ENCODE measurements at places on chromosomes 6 and 20.

DNA sequence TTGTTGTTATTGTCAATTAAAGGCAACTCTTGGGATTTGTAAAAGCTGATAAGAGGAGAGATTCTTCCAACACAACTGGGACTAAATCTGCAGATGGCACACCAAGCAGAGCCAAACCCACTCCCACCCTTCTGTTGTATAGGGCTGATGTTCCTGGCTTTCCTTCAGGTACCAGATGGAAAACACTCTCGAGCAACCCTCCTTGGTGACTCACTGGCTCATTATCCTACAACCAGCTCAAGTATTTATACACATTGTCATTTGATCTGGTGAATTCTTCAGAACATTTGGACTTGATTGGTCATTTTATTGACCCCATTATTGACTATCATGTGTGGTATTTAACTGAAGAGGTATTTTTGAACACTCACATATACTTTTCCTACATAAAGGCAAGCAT lies 190.3 kb upstream of the PCSK2 start:
- no peak for DNase-seq

GRCh38 chr6:71855406-71855805 lies 30.9 kb upstream of the RIMS1 start:
- DNase-seq = no peak

DNA sequence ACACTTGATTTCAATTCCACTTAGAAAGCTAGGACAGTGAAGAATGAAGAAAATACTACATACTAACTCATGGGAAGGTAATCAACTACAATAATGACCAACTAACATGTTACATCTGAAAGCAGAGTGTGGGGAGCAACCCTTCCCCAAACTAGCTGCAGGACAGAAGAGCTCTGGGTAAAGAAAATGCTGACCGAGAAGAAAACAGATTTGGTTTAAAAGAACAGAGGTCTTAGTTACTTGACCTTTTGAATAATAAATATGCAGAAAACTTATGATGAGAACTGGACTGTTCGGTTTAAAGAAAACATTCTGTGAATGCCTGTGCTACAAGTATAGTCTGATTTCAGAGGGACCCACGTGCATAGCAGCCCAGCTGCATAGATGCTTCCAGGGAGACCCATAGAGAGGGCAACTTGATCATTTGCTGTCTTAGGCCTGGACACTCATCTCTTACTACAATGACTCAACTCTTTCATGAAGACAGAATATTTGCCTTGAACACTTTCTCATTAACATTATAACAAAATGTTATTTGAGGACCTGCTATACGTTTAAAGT lies 53.5 kb downstream of the RALGAPA2 start:
- DNase-seq = no peak

GRCh38 chr6:13390658-13391057 lies 62.3 kb upstream of the TBC1D7 start:
- DNase-seq = no peak

GRCh38 chr6:5202941-5203340 lies 57.8 kb downstream of the LYRM4 start:
- DNase-seq = no peak

DNA sequence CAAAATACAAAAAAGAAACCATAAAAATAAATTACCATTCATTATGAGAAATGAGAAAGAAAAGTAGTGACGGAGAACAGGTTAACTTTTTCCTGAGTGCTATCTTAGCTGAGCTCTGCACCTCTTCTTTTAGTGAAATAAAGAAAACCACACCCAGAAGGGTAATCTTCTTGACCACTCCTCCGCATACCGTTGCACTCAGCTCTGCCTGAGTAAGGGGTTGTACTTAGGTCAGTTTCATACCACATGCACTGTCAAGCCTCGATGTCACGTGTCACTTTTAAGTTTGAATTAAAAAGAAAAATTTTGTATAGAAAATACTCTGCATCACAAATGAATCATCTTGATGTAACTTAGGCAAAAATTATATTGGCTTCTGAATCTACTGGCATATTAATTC lies 2.8 kb downstream of the EZR start:
- no peak for DNase-seq

DNA sequence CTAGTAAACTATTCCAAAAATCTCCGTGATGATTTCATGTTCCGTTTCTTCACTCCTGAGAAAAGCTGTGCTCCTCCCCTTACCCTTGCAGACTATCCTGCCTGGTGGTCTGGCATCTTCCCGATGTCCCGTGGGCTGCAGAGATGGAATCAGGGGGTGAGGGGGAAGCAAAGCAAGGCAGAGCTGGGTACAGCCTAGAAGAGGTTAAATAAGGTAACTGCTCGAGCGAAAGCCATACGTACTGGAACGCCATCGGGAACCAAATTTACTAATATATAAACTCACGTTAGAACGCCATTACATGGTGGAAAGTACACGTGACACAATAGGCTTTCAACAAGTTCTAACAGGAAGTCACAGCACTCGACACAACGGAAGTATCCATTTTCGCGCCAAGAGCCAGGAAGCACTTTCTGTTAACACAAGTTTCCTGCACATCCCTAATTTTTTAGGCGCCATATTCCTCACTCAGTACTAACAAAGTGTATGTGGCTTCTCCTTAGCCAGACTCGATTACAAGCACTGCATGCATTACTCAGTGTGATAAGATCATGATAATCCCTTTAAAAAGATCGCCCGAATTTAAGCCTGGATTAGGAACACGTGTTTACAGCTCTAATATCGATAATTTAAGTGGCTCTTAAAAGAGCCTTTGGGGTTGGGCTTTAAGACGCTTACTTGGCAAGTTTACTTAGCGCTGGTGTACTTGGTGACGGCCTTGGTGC lies 101.6 kb upstream of the PRSS16 start:
- DNase-seq = peak; percentile 93

DNA sequence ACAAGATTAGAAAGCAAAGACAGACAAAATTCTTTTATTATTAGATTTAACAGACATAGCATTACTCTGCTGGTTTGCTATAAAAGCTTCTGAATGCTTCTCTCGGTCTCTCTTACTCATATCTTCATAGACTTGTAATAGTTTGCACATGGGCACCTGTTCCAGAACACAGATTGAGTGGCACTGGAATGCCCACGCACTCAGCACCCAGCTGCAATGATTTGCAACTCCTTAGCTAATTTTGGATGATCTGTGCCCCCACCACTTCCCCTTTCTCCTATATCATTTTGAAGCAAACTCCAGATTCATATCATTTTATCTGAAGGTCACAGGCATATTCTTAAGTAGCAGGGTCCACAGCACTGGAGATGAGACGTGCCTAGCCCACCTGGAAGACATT lies 148.8 kb downstream of the CFAP61 start:
- no peak for DNase-seq

GRCh38 chr6:147285087-147285855 lies 81.1 kb downstream of the STXBP5 start:
- DNase-seq = peak; percentile 76

GRCh38 chr20:33408716-33409654 lies 7.7 kb upstream of the CDK5RAP1 start:
- no peak for DNase-seq

DNA sequence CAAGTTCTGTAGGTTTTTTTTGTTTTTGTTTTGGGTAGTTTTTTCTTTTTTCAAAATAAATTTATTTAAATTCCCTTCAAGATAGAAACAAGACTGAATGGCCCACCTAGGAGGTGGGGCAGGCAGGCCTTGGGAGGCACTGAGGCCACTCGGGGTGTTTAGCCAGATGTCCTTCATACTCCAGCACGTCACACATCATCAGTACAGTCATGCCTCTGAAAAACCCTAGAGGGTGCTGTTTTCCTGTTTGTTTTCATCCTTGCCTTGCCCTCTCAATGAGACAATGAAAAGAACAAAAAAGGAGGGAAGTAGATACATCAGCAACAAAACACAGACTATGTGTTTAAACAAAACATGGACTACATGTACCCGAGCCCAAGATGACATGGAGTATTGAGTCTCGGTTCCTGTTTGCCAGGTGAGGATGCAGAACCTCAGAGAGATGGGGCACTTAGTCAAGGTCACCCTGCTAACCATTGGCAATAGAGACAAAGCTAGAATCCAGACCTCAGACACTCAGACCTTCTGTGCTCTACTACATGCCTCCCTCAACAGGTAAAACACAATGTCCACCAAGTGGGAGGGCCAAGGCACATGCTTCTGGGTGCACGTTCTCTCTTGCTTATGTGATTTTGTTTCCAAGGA lies 26.8 kb upstream of the CLIC5 start:
- DNase-seq = peak; percentile 79

GRCh38 chr20:55805138-55805537 lies 200.2 kb downstream of the CBLN4 start:
- DNase-seq = no peak

DNA sequence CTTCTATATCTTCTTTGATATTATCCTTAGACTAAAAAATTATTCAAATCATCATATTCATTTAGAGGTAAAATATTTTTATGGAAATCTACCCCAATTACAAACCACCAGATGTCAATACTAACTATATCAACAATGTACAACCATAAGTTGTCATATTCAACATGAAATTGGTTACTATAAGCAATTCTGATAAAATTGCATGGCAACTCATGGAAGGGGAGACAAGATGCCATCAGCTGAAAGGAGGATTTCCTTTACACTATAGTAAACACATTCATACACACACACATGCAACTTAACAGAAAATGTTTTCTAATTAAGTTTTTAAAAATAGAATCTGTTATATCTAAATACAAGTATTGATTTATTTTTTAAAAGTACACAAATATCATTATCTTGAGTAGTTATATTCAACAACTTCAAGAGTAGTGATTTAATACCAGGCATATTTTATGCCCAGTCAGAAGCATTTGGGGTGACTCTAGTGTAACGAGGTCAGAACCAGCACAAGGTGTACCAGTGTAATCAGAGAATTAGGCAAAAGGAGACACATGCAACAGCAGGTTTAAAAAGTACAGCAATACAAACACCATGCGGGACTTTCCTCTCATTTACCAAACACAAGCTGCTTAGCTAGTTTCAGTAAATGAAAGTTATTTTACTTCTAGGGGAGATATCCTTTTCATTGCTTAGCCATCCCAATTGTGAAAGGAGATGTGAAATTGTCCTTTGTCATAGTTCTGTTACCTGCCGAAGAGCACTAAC lies 1.0 kb downstream of the FILIP1 start:
- no peak for DNase-seq

- peak; percentile 97 for DNase-seq
These were observed 176.4 kb downstream of the ARID1B start for GRCh38 chr6:156953479-156954146.

DNA sequence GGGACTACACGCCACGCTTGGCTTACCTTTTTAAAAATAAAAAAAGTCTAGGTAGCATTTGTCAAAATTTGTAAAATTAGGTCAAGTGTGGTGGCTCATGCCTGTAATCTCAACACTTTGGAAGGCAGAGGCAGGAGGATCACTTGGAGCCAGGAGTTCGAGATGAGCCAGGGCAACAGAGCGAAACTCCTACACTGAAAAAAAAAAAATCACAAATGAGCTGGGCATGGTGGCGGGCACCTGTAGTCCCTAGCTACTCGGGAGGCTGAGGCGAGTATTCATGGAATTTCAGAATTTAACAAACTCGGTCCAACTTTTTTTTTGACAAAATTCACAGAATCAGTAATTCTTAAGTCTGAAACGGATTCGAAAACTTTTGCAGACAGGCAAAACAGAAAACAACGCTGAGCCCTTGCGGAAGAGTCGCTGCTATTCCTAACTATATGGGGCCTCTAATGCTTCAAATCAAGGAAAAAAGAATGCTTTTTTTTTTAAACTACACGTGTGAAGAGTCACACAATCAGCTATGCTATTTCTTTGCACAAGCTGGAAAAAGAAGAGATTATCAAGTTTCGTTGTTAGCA lies 62.9 kb downstream of the GTF2H5 start:
- no peak for DNase-seq

DNA sequence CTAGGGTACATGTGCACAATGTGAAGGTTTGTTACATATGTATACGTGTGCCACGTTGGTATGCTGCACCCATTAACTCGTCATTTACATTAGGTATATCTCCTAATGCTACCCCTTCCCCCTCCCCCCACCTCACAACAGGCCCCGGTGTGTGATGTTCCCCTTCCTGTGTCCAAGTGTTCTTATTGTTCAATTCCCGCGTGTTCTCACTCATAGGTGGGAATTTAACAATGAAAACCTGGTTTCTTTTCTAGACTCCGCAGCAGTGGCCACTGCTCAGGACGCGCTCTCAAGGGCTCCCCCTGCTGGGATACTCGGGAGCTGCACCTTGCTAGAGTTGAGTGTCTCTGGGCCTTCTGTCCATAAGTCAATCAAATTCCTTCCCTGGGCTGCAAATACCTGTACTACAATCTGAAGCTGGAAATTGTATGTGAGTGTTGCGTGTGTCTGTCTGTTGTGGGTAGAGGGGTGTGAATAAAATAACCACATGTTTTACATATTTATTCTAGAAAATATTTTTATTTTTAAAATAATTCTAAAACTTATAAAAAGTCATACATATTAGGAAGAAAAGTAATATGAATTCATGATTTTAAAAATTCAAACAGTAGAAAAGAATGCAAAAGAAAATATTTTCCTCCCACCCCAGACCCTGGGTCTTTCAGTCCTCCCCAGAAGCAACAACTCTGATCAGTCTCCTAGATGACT lies 8.2 kb upstream of the CEP250 start:
- DNase-seq = peak; percentile 78

GRCh38 chr6:16583144-16583762 lies 178.0 kb downstream of the ATXN1 start:
- DNase-seq = peak; percentile 40

- DNase-seq = no peak
These were observed 28.7 kb downstream of the PRND start for GRCh38 chr20:4750381-4750780.
